ENCODE measurements at places on chromosomes 16 and 17. TPM values are rescaled to one million over a fixed set of nuclear protein-coding genes. Genes with fewer than 3 reads are reported as not detected.

- no peak overlapping the region for H3K4me3 ChIP-seq
- peaks cover 1% of the 10 kb centered on the region for H3K27me3 ChIP-seq
- H3K36me3 ChIP-seq, result no peaks in the 10 kb centered on the region
- no peaks in the 10 kb centered on the region for H3K4me1 ChIP-seq
- no peak overlapping the region for H3K27ac ChIP-seq
- no peak for DNase-seq
Measured at GRCh38 chr16:11303405-11304138, 22.4 kb upstream of the PRM1 start.

GRCh38 chr17:78276098-78276887, 44.9 kb downstream of the TMEM235 start:
- no peak overlapping the region for H3K27ac ChIP-seq
- H3K27me3 ChIP-seq, result no peaks in the 10 kb centered on the region
- no peaks in the 10 kb centered on the region for H3K36me3 ChIP-seq
- DNase-seq, result no peak

GRCh38 chr17:66347661-66348514, 45.5 kb downstream of the PRKCA start:
- H3K27ac ChIP-seq, result no peak overlapping the region
- H3K4me3 ChIP-seq, result no peak overlapping the region
- no peak for DNase-seq
- H3K27me3 ChIP-seq, result no peaks in the 10 kb centered on the region

- H3K27ac ChIP-seq, result peak overlapping the region; percentile 48
- H3K4me3 ChIP-seq, result no peak overlapping the region
- H3K27me3 ChIP-seq, result peaks cover 6% of the 10 kb centered on the region
Measured at GRCh38 chr17:50459756-50460155, 8.9 kb downstream of the CHAD start.

DNA sequence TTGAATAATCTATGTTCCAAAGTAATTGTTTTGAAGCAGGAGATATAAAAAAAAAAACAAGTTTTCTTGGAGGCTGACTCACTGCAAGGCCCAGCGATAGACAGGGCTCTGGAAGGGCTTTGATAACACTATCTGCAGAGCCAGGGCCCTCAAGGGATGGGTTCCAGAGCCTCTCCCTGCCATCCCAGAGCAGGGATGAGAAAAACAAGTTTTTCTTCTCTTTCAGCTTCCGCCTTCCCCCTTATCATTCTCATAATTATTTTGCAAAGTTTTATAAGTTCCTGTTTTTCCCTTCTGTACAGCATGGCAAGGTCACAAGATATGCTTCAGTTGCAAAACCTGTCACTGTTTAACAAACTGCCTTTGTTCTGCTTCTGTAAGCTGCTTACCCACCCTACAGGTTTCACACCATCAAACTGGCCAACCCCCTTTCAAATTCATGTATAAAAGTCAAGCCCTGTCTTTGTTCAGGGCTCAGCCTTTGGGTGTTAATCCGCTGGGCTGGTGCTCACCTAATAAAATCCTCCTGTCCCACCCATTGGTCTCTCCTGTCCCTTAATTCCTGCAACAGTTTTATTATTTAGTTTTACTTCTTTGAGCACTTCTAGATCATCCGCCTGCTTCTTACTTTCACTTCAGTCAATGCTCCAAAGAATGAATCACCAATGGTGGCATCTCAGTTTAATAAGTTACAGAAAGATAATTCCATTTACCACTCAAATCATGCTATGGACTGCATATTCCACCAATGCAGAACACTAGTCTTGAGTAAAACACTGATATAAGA, 5.6 kb upstream of the THUMPD1 start:
- H3K4me3 ChIP-seq, result no peak overlapping the region
- H3K27ac ChIP-seq, result no peak overlapping the region
- DNase-seq, result no peak
- H3K4me1 ChIP-seq, result no peaks in the 10 kb centered on the region
- no peaks in the 10 kb centered on the region for H3K36me3 ChIP-seq

DNA sequence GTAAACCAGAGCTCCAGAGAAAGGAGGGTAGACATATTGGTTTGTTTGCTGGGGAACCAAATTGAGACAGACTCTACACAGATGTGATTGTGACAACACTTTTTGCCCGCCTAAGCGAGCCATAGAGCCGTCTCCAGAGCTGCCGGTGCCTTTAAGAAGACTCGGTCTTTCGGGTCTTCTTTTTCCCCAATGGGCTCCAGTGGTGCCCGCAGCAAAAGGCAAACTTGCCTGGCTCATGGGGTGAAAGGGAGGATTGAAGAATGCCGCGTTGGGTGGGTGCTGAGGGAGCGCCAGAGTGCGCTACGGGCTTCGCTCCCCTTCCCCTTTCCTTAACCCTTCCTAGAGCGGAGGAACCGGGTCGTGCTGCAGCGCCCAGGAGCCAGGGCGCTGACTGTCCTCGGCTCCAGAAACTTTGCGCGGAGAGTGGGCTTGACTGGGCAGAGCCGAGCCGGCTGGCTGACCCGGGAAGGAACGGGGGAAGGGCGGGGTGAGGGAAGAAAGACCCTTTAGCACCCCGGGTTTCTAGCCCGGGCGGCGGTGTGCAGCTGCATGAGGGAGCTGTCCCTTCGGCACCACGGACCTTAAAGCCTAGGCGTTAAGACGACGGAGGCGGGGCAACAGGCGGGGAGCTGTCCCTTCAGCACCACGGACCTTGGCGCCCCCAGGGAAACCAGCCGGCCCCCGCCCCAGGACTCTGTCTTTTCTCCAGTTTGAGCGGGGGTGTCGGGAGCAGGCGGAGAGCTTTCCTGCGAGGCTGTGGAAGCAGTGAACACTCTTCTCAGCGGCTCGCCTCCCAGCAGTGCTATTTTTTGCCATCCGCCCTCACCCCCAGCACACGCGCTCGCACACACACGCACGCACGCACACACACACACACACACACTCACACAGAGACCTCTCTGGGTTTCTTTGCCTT, at the start of gene CACNG3:
TSS of gene CACNG3 (plus strand) at position 880 of the 916 bp plus-strand sequence. CDS start 420 bp downstream, outside the sequence.
- H3K27ac ChIP-seq, result no peak within 1 kb of the TSS
- H3K4me1 ChIP-seq, result peaks cover 13% of the 10 kb centered on the region
- H3K36me3 ChIP-seq, result no peaks in the 10 kb centered on the region
- peaks cover 9% of the 10 kb centered on the region for H3K27me3 ChIP-seq

- peaks cover 24% of the 10 kb centered on the region for H3K36me3 ChIP-seq
- H3K4me1 ChIP-seq, result no peaks in the 10 kb centered on the region
- no peak overlapping the region for H3K27ac ChIP-seq
- no peak overlapping the region for H3K4me3 ChIP-seq
Measured at GRCh38 chr16:35908942-35909341, 2449.5 kb downstream of the TP53TG3F start.

DNA sequence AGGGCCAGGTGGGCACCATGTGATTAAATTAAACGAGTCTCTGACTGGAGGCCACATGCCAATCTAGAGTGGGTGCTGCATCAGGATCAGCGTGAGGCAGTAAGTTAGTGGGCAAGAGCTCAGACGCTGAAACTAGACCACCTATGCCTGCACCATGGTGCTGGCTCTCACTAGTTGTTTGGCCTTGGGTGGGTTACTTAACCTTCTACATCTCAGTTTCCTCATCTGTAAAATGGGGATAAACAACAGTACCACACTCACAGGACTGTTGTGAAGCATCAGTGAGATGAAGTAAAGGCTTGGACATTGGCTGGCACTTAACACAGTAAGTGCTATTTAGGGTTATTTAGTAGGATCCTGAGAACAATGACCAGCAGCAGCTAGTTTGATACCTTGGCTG, 5.9 kb downstream of the NDUFAB1 start:
- H3K27ac ChIP-seq, result no peak overlapping the region
- no peaks in the 10 kb centered on the region for H3K36me3 ChIP-seq
- peaks cover under 1% of the 10 kb centered on the region for H3K27me3 ChIP-seq
- no peaks in the 10 kb centered on the region for H3K4me1 ChIP-seq
- no peak for DNase-seq

GRCh38 chr16:17382949-17383863, 87.6 kb downstream of the XYLT1 start:
- no peaks in the 10 kb centered on the region for H3K36me3 ChIP-seq
- H3K4me3 ChIP-seq, result no peak overlapping the region
- H3K27me3 ChIP-seq, result no peaks in the 10 kb centered on the region
- H3K27ac ChIP-seq, result no peak overlapping the region

DNA sequence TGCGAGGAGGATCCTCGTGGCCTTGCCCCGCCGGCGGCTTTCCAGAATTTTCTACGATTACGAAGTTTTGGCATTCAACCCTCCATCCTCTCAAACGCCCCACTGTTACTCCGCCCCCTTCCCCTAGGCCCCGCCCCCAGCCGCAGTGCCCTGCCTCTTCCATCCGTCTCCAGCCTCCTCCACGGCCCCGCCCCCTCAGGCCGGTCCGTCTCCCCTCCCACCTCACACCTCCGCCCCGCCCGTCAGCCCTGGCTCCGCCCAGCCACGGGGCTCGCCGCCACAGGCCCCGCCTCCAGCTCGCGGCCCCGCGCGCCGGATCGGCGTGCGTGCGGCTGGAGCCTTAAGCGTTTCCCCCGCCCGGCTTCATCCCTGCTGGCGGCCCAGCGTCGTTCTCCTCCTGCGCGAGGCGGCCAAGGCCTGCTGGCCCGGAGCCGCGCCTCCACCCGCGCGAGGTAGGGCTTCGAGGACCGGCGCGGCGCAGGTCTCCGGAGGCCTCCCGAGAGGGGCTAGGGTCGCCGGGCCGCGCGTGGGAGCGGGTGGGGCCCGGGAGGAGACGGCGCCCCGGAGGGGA, at the start of the genes C17orf67 and DGKE:
TSS of gene C17orf67 (minus strand) at position 112 of the 571 bp plus-strand sequence. CDS start 18,110 bp downstream, outside the sequence.
TSS of gene DGKE (plus strand) at position 343 of the 571 bp plus-strand sequence. CDS start 645 bp downstream, outside the sequence.
- no peaks in the 10 kb centered on the region for H3K36me3 ChIP-seq
- H3K27ac ChIP-seq, result no peak within 1 kb of the TSS
- H3K27me3 ChIP-seq, result peaks cover 8% of the 10 kb centered on the region
- peak within 1 kb of the TSS; percentile 86 for H3K4me3 ChIP-seq
- peak; percentile 99 for DNase-seq
- peaks cover 1% of the 10 kb centered on the region for H3K4me1 ChIP-seq

DNA sequence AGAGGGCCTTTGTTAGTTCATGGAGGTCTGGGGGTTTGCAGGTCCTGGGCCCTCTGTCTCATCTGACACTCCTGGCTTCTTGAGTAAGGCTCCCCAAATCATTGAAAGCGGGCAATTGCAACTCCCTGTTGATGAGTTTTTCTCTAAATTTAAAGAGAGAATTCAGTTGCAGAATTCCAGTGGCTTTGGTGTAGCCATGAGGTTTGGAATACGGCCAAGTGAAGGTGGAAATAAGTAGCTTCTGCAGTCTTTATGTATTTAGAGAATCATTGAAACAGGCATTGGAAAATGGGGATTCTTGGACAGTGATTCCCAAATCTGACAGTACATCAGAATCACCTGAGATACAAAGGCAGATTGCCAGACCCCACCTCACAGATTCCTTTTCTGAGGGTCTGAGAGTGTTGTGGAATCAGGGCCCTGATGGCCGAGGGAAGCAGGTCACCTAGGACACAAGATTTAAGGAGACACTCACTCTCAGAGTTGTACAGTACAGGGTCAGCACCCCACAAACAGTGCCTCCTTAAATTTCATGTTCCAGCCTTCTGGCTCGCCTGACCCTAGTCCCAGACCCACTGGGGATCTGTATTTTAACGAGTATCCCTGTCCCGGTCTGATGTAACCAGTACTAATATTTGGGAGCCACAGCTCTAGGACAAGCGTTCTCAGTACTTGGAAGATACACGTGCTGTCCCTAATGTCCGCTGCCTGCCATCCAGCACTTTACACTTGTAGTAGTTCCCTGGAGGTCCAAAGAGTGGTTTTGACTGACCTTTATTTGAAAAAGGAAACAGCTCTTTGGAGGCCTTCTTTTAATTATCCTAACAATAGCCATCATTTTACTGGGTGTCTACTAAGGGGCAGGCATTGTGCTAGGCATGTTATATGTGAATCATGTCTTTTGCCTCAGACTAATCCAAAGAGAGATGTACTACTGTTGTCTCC, 37.8 kb downstream of the YPEL2 start:
- no peak overlapping the region for H3K27ac ChIP-seq
- DNase-seq, result no peak
- H3K36me3 ChIP-seq, result no peaks in the 10 kb centered on the region

DNA sequence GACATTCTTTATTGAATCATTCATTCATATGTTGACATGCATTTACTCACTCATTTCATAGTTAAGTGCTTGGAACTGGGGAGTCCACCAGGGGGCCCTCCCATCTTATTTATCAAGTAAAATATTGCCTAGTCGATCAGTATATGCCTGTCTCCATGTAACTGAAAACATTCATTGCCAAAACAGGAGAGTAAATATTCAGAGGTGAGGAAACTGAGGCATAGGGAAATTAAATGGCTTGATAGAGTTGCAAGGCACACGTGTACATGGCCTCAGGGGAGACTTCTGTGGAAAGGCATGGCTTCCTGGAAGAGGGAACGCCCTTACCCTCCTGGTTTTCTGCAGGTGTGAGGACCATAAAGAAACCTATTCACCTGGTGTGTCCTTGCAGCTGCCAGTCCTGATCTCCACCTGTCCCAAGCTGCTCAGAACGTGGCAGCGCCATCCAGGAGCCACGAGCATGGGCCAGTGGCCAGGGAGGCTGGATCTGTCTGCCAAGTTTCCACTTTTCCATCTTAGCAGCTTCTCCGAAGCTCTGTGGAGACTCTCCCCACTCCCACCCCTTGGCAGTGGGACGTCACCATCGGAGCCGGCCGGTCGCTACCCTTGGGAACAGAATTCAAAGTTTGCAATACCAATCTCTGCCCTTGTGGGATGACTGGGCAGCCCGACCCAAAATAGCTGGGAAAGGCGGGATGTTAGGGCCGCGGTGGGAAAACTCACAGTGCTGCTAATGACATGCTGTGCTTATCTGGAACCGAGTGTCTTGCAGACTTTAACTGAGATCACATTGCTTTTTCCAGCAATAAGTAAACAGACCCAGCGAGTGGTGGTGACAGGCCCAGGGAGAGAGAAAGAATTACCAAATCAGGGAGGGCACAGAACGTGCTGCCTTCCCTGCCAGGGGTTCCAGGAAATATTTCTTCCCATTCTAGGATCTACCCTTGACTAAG, 4.1 kb upstream of the C1QTNF1 start:
- peaks cover 2% of the 10 kb centered on the region for H3K4me1 ChIP-seq
- H3K4me3 ChIP-seq, result no peak overlapping the region
- DNase-seq, result peak; percentile 51

GRCh38 chr16:69413045-69413664, 11.3 kb upstream of the CYB5B start:
- H3K4me1 ChIP-seq, result no peaks in the 10 kb centered on the region
- H3K36me3 ChIP-seq, result no peaks in the 10 kb centered on the region
- H3K27ac ChIP-seq, result no peak overlapping the region
- H3K27me3 ChIP-seq, result no peaks in the 10 kb centered on the region
- no peak for DNase-seq

DNA sequence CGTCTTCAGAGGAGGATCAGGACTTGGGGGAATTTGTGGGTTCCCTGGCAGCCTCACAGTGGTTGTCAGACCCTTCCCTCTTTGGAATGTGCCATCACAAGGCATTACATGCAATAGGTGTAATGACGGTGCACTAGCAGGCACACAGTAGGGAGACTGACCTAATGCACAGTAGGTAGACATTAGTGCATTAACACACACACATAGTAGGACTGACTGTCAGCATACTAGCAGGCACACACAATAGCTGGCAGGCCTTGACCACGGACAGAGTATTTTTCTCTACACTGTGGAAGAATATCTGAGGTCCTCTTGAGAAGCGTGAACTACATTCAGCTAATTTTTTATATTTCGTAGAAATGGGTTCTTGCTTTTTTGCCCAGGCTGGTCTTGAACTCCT, 10.9 kb upstream of the UBALD2 start:
- H3K4me1 ChIP-seq, result peaks cover under 1% of the 10 kb centered on the region
- H3K27me3 ChIP-seq, result peaks cover 4% of the 10 kb centered on the region
- no peaks in the 10 kb centered on the region for H3K36me3 ChIP-seq
- DNase-seq, result no peak
- no peak overlapping the region for H3K27ac ChIP-seq

GRCh38 chr16:64773184-64773583, 348.7 kb downstream of the CDH11 start:
- no peak overlapping the region for H3K4me3 ChIP-seq
- DNase-seq, result no peak
- H3K27me3 ChIP-seq, result peaks cover 1% of the 10 kb centered on the region
- H3K27ac ChIP-seq, result no peak overlapping the region
- no peaks in the 10 kb centered on the region for H3K36me3 ChIP-seq

ZNF287 gene
- 17.4 TPM for total RNA-seq

SCNN1B gene
- 0.34 TPM for total RNA-seq

NLRC3 gene
- not detected for total RNA-seq

TNK1 gene
- total RNA-seq, result 0.34 TPM
